CD4-positive, alpha-beta T cell treated with Interleukin-1 beta for 1 hour (primary cell): ENCODE measurements at places on chromosomes 7 and 10.

DNA sequence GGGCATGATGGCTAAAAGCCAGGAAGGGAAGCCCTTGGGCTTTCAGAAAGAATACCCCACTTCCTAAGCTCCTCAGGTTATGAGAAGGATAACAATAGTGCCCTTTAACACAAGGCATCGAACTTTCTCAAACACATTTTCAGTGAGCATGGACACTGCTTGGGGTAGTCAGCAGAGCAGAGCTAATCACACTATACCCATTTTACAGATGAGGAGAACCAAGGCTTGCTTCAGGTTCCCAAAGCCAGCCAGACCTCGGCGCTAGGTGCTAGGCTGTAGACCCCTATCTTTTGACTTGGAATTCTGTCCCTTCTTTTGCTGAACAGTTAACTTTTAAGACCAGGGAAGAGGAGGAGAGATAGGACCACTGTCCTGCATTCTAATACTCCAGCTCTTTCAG, 1.8 kb downstream of the NEURL1 start:
- DNase-seq: no peak

DNA sequence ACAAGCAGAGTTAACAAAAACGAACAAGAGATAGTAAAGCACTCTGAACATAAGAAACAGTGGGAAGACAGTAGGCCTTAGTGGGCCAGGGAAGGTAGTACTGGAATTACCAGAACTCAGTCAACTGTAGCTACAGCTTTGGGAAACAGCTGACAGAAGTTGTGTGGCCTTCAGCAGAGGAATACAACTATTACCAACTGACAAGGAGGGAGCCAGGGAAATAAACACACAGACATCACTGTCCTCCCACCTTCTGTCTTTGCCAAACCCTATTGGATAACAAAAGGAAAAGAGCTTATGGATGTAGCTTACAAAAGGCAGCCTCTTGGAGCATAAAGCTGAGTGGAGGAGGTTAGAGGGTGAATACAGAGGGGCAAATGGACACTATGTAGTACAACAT, 15.4 kb downstream of the MICU1 start:
- no peak for DNase-seq

GRCh38 chr10:12791728-12792127, 209.8 kb downstream of the CCDC3 start:
- no peak for DNase-seq

DNA sequence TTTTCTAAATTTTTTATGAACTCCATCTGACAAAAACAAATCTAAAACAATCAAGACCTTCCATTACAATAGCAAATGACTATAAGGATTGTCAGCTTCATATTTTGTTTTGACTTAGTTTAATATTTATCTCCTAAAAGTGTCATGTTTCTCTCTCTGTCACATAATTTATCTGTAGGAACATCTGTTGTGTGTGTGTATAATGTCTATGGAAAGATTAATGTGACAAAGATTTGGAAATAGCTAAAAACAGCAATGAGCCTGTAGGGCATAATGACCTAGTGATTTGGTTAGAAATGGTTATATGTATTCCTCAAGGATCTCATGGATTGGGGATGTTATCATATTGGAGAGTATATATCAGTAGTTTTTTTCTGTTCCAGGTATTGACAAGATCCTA, 69.6 kb upstream of the MDFIC start:
- DNase-seq: no peak

- no peak for DNase-seq
These were observed 63.7 kb downstream of the GRM8 start for GRCh38 chr7:127189074-127189473.

- DNase-seq: no peak
These were observed 44.3 kb downstream of the PFKP start for GRCh38 chr10:3111621-3112163.

- DNase-seq: no peak
These were observed 19.6 kb downstream of the KNDC1 start for GRCh38 chr10:133179651-133180050.

GRCh38 chr10:72890086-72890485, 3.5 kb upstream of the OIT3 start:
- DNase-seq: no peak

DNA sequence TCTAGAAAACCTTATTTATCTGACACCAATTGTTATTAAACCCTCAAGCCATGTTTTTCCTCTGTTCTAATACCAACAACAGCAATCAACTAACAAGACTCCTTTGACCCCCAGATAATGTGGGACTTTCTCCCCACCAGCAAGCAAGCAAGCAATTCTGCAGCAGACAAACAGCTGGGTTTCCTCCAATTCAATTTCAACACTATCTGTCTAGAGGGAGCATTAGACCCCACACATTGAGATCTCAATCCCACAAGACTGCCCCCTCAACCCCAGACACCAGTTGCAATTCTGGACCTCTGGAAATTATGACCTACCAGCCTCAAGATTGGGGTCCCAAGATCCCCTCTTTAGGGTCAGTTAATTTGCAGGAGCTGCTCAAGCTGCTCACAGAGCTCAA, 89.4 kb upstream of the TMEM26 start:
- no peak for DNase-seq

GRCh38 chr7:120628251-120628650, 229.7 kb downstream of the TSPAN12 start:
- no peak for DNase-seq

GRCh38 chr7:31851119-31851518, 164.1 kb downstream of the PPP1R17 start:
- DNase-seq: no peak

GRCh38 chr10:79127151-79127961, 58.6 kb downstream of the ZMIZ1 start:
- peak; percentile 55 for DNase-seq

- no peak for DNase-seq
These were observed 1.0 kb downstream of the OSBPL3 start for GRCh38 chr7:24978843-24979469.

- no peak for DNase-seq
These were observed at the start of gene MMRN2 for GRCh38 chr10:86957471-86958115. TSS of gene MMRN2 (minus strand) at chr10:86957615. CDS start at chr10:86957541, 74 bp downstream.
